GM12865 (cell line): ENCODE measurements at places on chromosomes 1 and 21.
A peak's percentile ranks its signal among the peaks of the same experiment; 100 is the strongest.

DNA sequence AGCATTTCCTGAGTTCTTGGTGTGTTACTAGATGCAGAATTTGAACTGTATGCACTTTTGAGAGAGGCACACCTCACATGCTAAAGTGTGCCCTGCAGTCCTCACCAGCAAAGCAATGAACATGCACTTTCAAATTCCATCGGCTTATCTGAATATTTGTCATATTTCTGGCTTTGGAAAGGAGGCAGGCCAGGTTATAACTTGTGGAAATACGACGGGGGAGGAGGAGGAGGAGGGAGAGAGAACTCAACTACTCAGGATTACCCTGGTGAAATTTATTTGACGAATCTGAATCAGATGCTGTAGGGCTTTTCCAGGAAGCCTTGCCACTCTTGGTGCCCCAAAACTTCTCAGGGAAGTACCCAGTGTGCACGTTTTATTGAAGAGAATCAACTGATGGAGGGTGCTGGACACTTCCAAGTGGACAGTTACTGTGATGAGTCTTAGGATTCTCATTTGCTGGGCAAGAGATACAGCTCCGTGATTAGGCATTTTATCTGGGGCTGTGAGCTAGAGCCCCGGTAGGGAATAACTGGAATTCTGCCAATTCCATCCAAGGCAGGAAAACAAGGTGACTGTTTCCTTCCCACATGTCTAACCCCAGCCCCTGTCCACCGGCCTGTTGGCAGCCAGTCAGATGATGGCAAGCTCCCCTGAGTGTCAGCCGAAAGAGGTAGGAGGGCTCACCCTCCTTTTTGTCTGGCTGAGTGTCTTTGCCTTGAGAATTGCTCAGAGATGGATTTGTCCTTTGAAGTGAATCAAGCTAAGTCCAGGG, 3.8 kb downstream of the PDPN start:
- DNase-seq, result no peak

DNA sequence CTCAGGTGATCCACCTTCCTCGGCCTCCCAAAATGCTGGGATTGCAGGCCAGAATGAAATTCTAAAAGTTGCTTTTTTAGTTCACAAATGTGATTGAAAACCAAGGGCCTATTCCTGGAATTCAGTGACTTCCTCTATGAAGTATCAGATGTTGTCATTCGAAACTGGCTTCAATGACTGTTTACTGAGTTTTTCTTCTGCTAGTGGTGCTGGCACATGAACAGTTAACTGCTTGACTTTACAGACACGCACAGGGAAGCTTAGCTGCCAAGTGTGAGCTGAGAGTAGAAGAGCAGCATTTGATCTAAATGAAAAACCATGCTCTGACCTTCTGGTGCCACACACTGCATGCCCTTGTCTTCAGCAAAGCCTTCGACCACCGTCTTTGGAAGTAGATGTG, 32.8 kb upstream of the AJAP1 start:
- no peak for DNase-seq

GRCh38 chr21:45997495-45998275, 16.1 kb downstream of the COL6A1 start:
- no peak for DNase-seq

- DNase-seq, result no peak
These were observed 411.4 kb upstream of the DEPDC1 start for GRCh38 chr1:68908316-68908715.

- DNase-seq, result no peak
These were observed 39.6 kb upstream of the RXRG start for GRCh38 chr1:165484532-165484931.

- peak; percentile 53 for DNase-seq
These were observed 956 bp upstream of the SCAF4 start for GRCh38 chr21:31732597-31733550.

DNA sequence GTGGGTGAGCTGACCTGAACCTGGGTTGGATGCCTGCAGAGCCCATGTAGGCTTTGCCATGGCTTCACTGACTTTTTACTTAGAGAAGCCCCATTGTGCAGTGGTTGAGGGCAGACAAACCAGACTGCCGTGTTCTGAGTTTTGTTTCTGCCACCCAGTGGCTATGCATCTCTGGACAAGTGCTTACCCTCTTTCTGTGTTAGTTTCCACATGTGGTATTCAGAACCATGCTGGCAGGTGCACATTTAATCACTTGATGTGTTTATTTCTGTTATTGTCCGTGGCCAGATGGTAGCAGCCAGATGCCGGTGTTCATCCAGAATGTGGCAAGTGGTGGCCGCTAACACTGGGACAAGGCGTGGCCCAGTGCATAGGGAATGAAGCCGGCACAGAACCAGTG, 10.3 kb upstream of the PTPN7 start:
- no peak for DNase-seq

DNA sequence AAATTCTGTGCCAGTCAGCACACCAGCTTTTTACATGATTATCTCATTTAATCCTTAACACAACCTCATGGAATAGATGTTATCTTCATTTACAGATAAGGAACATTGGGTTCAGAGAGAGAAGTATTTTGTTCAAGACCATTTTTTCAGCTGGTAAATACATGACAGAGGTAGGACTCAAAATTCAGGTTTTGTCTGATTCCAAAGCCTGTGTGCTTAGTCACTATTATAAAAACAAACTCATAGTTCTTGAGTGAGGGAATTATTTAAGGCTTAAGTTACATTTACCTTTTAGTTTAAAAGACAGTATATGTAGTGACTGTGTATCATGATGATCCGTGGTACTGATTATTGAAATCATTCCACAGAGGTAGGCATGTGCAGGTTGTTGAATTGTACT, 125.2 kb downstream of the MAGI3 start:
- DNase-seq, result no peak

- no peak for DNase-seq
These were observed 94.4 kb downstream of the WDR4 start for GRCh38 chr21:42784896-42785451.

DNA sequence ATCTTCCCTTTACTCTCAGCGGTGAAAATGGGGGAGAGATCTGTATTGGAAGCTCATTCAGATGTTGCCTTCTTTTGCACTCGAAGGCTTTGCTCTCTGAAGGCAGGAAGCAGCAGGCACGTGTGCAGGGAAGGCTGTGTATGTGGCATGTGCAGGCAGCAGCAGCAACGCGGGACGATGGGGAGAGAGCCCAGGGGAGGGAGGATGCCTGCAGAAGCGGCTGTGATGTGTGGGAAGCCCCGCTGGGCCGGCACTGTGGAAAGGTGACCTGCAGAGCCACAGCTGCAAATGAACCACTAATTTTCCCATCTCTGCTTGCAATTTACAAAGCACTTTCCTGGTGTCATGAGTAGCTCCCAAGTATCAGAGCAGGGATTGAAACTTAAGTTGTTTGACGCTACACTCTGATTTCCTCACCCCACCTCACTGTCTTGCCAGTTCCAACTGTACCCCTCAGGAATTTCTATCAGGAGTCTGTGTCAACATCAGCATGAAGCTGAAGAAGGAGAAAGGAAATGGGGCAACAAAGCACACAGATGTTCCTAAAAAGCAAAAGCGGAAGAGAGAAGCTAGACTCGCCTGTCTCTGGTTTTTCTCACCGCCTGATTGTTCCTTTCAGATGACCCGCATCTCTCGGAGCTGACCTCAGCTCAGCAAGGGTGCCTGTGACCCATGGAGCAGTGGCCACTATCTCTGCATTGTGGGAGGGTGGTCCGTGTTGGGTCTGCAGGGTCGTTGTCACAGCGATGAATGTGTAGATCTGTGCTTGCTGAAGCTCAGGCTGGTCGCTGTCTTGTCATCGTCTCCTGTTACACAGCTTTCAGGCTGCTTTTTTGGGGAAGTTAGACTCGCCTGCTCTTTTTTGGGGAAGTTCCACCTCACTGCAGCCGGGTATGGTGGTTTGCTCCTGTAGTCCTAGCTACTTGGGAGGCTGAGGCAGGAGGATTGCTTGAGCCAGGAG, 156.1 kb downstream of the KIF26B start:
- peak; percentile 38 for DNase-seq

GRCh38 chr21:45558044-45558721, 15.9 kb upstream of the SLC19A1 start:
- no peak for DNase-seq

GRCh38 chr1:47568763-47569162, 130.9 kb downstream of the FOXD2 start:
- no peak for DNase-seq
